ENCODE measurements at places on chromosomes 16 and 17.
A peak's percentile ranks its signal among the peaks of the same experiment; 100 is the strongest.

- no peak for DNase-seq
These were observed 655 bp upstream of the GPR139 start for GRCh38 chr16:20074099-20074991.

DNA sequence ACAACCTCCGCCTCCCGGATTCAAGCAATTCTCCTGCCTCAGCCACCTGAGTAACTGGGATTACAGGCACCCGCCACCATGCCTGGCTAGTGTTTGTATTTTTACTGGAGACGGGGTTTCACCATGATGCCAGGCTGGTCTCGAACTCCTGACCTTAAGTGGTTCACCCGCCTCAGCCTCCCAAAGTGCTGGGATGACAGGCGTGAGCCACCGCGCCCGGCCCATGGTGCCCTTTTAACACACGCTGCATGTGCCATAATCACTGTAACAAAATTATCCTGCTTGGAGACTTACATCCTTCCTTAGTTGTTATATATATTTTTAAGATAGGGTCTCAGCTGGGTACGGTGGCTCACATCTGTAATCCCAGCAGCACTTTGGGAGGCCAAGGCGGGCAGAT is 5.4 kb downstream of the CD7 start:
- no peak for DNase-seq

DNA sequence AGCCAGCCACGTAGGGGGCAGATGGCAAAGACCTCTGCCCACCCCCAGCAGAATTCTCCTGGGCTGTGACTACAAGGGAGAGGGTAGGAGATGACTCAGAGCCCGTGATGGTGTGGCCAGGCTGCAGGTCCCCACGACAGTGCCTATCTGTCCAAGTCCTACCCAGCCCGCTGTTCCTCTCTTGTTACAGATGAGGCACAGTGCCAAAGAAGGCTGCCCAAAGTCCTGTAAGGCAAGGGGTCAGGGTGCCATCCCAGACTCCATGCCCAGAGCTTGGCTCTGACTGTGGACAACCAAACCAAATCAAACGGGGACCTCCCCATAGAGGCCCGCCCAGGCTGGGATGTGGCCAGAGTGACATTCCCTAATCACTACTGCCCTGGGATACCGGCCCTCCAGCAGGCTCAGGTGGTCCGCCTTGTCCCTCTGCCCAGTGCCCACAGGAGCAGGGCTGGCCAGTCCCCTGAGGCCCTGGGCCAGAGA is 12.6 kb upstream of the BCAR1 start:
- no peak for DNase-seq

- DNase-seq = peak; percentile 32
These were observed 403 bp downstream of the TEPSIN start for GRCh38 chr17:81238490-81238814.

DNA sequence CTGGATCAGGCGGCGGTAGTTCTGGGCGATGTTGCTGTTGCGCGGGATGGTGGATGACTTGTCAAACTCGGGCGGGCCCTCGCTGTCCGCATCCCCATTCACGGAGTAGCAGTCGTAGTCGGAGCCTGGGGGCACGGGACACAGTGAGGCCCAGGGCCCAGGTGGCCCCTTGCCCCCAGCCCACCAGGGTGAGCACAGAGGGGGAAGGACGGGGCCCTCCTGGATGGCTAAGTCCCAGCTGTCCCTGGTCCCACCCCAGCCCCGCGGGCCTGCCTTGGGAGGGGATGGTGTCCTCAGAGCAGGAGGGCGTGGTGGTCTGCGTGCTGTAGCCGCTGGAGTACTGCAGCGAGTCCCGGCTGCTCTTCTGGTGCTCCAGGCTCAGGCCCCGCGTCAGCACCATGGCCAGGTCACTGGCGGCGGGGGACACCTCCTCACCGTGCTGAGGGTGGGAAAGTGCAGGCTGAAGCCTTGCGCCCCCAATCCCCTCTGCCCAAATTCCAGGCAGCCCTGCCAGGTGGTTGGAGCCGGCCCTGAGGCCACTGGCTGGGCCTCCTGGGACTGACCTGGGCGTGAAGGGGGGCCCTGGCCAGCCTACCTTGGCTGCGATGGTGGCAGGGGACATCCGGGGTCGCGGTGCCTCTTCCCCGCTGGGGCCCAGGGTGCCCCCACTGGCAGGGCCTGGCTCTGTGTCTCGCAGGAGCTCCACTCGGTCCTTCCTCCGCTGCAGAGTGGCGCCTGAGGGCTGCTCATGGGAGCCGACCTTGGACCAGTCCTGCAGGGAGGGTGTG is 18.2 kb downstream of the IL34 start:
- no peak for DNase-seq

DNA sequence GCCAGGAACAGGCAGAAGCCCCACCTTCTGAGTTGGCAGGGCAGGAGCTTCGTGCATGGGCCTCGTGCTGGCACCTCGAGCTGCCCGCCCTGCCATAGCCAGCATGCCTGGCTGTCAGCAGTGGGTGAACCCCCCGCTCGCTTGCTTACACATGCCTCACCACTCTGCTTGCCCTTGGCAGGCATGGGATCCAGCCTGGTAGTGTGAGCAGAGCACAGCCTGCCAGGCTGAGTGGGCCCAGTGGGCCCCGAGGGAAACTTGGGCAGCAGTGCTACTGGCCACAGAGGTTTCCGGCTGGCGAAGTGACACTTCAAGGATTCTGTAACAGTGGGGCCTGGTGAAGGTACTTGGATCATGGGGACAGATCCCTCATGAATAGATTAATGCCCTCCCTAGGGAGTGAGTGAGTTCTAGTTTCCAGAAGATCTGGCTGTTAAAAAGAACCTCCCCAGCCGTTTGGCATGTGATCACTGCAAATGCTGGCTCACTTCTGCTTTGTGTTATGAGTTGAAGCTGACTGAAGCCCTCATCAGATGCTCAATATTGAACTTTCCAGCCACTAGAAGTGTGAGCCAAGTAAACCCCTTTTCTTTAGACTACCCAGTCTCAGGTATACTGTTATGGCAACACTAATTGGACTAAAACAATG is 114.7 kb downstream of the BCAS3 start:
- no peak for DNase-seq

All from hepatic stellate cell (primary cell).